ENCODE measurements at places on chromosomes 5 and 9. TPM values are rescaled to one million over a fixed set of nuclear protein-coding genes. Genes with fewer than 3 reads are reported as not detected.

- DNase-seq, result no peak
- no peaks in the 10 kb centered on the region for H3K27me3 ChIP-seq
- H3K4me1 ChIP-seq, result peaks cover 20% of the 10 kb centered on the region
- H3K4me3 ChIP-seq, result no peak overlapping the region
Measured at GRCh38 chr9:23741351-23741750, 84.7 kb downstream of the ELAVL2 start.

GRCh38 chr9:95605816-95606488 lies 89.2 kb upstream of the PTCH1 start:
- H3K36me3 ChIP-seq, result no peaks in the 10 kb centered on the region
- H3K27me3 ChIP-seq, result peaks cover 4% of the 10 kb centered on the region
- peak overlapping the region; percentile 84 for H3K27ac ChIP-seq
- DNase-seq, result no peak
- no peaks in the 10 kb centered on the region for H3K4me1 ChIP-seq
- H3K4me3 ChIP-seq, result no peak overlapping the region

DNA sequence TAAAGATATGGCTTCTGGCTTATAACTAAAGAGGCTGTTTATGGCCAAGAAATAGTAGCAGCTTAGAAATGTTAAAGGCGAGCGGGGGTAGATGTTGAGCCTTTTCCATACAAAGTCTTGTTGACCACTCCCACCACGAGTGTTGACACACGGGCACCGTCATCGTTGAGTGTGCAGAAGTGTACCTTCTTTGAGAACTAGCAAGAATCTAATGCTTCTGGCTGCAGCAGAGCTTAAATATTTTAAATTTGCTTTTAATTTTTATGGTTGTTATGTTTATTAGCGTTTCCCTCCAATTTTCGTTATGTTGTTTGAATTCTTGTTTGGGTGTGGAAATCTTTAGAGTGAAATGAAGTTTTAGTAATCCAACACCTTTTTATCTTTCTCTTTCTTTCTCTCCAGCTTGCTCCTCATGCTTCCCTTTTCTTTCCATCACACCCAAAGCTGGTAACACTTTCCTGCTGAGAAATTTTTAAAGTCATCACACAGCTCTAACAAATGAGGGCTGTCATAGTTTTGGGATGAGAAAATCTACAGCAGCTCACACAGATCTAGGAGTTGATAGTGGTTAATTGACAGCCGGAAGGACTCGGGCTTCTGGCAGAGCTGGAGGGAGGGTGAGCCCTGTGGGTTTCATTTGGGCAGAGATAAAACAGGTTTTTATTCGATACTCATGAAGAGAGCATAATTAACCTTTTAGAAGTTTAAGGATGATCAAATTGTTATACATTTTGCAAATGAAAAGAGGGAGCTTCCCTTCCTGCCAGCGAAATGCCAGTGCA lies 120.1 kb upstream of the ZNF608 start:
- no peaks in the 10 kb centered on the region for H3K27me3 ChIP-seq
- no peak for DNase-seq
- no peak overlapping the region for H3K27ac ChIP-seq
- no peak overlapping the region for H3K4me3 ChIP-seq

DNA sequence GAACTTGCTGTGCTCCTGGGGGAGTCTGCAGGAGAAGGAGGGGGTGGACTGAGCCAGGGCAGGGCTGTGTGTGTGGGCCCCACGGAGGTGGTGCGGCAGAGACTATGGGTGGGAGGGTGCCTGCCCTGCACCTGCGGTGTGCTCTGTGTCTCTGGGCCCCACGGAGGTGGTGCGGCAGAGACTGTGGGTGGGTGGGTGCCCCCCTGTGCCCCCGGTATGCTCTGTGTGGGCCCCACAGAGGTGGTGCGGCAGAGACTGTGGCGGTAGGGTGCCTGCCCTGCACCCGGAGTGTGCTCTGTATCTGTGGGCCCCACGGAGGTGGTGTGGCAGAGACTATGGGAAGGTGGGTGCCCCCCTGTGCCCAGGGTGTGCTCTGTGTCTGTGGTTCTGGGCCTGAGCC lies 103.7 kb downstream of the EHMT1 start:
- H3K4me3 ChIP-seq, result no peak overlapping the region
- peaks cover 36% of the 10 kb centered on the region for H3K36me3 ChIP-seq
- no peak overlapping the region for H3K27ac ChIP-seq
- no peaks in the 10 kb centered on the region for H3K27me3 ChIP-seq

GRCh38 chr9:116550696-116551436 lies 136.2 kb upstream of the TRIM32 start:
- no peak overlapping the region for H3K4me3 ChIP-seq
- no peak for DNase-seq
- H3K27ac ChIP-seq, result no peak overlapping the region
- H3K27me3 ChIP-seq, result no peaks in the 10 kb centered on the region
- H3K36me3 ChIP-seq, result no peaks in the 10 kb centered on the region
- no peaks in the 10 kb centered on the region for H3K4me1 ChIP-seq

DNA sequence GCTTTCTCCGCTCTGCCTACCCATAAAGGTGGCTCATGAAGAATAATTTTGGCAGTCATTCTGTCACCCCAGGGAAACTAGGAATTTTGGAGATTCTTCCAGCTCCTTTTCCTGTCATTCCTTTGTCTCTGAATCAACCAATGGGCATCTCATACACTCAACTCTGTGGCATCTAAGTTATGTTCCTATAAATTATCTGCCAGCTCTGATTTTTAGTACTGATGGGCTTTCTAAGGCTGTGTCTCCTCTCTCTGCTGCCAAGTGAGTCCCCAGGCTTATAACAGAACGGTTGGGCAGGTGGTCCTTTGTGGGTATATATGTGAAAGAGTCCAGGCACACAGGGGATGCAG lies 226.8 kb downstream of the NMUR2 start:
- H3K27me3 ChIP-seq, result no peaks in the 10 kb centered on the region
- H3K4me3 ChIP-seq, result no peak overlapping the region
- H3K36me3 ChIP-seq, result no peaks in the 10 kb centered on the region
- DNase-seq, result no peak
- H3K4me1 ChIP-seq, result no peaks in the 10 kb centered on the region

ALDH1B1 gene
- 54.3 TPM for total RNA-seq

SLC25A2 gene
- not detected for total RNA-seq

SPINK4 gene
- 1.3 TPM for total RNA-seq

Measured in endodermal cell (in vitro differentiated cells).